ENCODE measurements at places on chromosomes 5 and 9. TPM values are rescaled to one million over a fixed set of nuclear protein-coding genes. Genes with fewer than 3 reads are reported as not detected.

The NR4A3 gene
- 51.1 TPM for total RNA-seq

- DNase-seq: no peak
Measured at GRCh38 chr9:32665101-32665500, 29.6 kb upstream of the TAF1L start.

- peak; percentile 55 for DNase-seq
Measured at GRCh38 chr9:4680750-4681149, 1.4 kb downstream of the CDC37L1 start.

- DNase-seq: no peak
Measured at GRCh38 chr5:22650511-22650910, 202.6 kb downstream of the CDH12 start.

The NDUFS4 gene
- total RNA-seq: 54.9 TPM

DNA sequence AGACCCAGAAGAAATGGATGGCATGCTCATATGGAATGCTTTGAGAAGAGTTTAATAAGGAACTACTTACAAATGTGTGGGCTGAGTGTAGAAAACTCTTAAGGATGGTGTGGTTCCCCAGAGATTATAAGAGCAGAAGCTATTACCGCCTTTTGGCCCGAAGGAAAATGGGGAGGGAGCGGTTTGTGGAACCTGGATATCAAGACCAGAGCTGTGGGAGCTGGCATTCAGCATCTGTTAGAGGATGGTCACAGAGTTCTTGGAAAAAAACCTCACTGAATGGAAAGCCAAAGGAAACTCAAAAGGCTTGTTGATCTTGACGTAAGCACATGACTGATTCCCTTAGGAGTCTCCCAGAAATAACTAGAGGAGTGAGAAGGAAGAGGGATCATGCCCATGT, 151.0 kb downstream of the PJA2 start:
- DNase-seq: no peak

- DNase-seq: no peak
Measured at GRCh38 chr9:11016081-11016480, 403.3 kb upstream of the PTPRD start.

DNA sequence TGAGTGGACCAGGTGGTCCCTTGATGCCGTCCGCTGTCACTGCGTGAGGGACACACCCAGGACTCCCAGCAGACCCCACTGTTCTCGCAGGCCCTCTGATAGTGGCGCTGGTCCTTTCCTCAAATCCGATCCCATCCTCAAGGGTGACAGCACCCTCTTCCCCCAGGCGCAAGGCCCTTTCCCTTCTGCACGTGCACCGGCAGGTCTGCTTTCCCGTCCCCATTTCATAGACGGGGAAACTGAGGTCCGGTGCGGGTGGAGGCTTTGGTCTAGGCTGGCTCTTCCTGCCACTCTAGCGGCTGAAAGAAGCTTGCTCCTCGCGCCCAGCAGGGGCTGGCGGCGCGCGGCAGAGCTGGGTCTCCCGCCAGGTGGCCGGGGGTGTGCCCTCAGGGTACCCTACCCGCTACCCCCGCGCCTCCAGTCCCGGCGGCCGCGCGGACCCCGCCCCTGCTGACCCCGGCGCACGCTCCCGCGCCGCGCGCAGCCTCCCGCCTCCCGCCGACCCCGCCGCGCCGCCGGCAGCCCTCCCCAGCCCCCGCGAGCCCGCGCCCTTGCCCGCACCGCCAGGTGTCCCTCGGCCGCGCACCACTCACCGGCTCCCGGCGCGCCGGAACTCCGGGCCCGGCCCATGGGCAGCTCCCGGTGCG, 453 bp downstream of the RASGEF1C start:
- DNase-seq: no peak

The TMEM252 gene
- not detected for total RNA-seq

The TRPM3 gene
- total RNA-seq: not detected

DNA sequence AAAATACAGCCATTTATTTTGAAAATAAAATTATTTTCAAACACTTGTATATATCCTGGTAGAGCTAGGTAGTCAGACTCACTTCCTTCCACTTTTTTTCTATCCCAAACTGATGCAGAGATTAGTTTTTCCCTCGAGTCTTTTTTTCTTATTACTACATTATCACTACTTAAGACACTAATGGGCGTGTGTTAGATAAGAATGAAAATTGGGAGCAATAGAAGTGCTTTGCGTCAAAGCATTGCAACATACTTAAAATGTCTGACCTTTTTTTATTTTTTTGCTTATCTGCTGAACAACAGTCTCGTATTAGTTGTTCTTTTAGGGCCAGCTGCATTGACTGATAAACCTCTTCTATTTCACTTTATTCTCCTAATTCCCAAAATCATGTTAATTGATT, 1278.7 kb downstream of the CDH12 start:
- DNase-seq: no peak

- no peak for DNase-seq
Measured at GRCh38 chr5:36998578-36998977, 122.0 kb downstream of the NIPBL start.

DNA sequence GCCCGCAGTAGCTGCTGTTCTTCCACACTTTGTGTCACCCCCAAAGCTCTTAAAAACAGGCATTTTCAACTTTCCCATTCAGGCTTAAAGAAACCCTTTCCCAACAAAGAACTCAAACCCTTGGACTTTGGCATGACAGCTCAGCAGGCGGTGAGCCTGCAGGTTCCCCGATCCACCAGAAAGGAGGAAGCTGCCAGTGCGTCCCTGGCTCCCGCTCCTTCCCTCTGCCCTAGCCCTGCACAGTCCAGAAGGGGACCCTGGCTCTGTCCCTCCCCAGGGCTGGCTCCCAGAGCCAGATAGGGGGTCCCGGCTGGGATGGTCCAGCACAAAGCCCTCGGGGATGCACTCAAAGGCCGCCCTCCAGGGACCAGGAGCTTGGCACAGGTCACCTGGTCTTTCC, 9.6 kb downstream of the SLC9A3 start:
- no peak for DNase-seq

The GAS1 gene
- 0.14 TPM for total RNA-seq

The GRM6 gene
- total RNA-seq: not detected

Measured in activated CD4-positive, alpha-beta T cell treated with anti-CD3 and anti-CD28 coated beads, Interleukin-2, amount 10 ng/mL, durations not matched to agents 24 days and 14 days (primary cell).